RWPE1 (cell line): ENCODE measurements at places on chromosomes 2 and 18.

GRCh38 chr2:209624192-209624938 is 147.3 kb upstream of the UNC80 start:
- DNase-seq = no peak

- DNase-seq = no peak
Observed at GRCh38 chr2:8984157-8984556, 19.3 kb downstream of the MBOAT2 start.

DNA sequence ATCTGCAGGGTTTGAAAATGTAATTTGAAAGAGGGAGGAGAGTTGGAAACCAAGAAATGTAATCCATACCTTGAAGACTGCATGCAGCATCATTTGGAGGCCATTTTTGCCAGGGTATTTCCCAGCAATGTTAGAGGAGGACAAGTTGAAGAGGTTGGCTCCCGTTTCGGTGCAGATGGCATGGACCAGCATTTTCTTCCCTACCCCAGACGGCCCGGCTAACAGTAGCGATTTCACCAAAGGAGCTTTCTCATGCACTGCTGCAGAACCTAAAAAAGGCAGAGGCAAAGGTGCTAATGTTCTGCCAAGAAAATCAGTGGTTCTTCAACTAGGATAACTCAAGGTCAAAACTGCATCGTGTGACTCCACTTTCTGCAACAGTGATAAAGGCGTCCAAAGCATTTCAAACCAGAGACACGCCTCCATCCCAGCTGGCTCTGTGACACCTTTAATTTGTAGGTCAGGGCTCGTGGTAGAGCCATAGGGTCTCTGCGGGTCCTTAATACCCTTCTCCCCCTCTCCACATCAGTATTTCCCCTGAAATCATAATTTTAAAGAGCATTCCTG is 99.6 kb upstream of the ASB18 start:
- DNase-seq = no peak

DNA sequence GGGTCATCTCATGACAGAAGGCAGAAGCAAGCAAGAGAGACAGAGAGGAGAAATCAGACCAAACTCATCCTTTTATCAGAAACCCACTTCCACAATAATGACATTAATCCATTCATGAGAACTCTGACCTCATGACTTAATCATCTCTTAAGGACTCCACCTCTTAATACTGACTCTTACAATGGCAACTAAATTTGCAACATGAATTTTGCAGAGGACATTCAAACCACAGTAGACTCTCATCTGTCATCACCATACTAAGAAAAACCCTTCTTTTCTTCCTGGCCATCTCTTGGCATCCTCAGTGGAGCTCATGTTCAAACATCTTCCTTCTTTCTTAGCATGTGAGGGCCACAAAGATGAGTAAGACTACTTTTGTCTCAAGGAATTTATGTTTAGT is 476.2 kb upstream of the RAB12 start:
- DNase-seq = no peak

DNA sequence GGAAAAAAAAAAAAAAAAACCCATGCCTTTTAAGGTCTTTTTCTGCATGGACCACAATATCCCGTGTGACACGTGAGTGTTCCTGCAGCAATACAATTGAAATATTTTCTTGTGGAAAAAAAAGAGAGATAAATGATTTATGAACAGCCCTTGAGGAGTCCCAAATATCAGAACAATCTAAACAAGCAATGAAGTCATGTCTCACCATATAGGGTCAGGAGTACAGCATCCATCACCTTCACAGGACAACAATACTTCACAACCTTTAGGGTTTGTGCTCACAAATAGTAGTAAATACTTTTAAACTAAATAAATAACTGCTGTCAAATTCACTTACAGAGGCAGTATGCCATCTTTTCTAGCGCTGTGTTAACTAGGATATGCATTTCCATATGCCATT is 87.9 kb downstream of the ZEB2 start:
- DNase-seq = no peak

DNA sequence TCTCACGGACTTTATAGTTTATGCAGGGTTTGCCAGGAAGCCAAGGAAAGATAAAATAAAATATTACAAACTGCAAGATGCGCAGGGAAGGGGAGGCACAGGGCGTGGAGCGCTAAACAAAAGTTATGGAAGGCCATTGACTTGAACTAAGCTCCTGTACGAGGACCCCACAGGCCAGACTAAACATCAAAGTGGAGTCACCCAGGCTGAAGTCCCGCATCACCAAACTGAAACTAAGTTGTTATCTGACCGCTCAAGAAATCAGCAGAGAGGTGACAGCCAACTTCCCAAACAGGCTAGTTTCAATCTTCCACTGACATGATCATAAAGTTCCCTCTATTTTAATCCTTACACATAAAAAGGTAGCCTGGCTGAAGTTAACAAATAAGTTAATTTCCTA is 90.5 kb upstream of the YWHAQ start:
- DNase-seq = no peak

- DNase-seq = no peak
Observed at GRCh38 chr2:6722574-6722973, 143.1 kb downstream of the CMPK2 start.

DNA sequence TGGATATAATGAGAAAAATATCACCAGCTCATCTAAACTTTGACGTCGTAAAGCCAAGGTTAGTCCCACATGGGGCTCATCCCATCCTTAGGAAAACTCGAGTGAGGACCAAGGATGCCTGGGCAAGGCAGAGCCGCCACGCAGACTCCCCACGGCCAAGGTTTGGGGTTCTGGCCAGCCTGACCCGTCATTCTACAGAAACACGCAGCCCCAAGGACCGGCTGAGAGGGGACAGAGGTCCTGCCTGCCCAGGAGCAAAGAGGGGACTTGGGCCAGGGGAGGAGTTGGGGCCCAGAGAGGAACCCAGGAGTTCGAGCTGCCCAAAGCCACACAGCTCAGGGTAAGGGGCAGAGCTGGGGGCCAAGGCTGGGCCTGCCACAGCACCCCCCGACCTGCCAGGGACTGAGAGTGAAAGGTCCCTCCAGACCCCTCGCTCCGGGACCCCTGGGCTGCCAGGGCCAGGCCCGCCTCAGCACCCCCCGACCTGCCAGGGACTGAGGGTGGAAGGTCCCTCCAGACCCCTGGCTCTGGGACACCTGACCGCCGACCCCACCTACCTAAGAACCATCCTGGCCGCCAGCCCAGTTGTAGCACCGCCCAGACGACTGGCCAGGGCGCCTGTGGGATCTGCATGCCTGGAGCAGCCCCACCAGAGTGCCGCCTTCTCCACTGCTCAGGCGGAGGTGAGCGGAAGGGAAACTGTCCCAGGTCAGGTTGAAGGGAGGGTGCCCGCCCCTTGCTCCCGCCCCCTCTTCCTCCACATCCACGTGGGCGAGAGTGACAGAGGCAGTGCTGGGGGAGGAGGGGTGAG is at the start of gene PDCD1:
Gene PDCD1 (minus strand): TSS at position 689 of the 811 bp plus-strand sequence. CDS start 56 bp downstream, at position 633.
- no peak for DNase-seq

DNA sequence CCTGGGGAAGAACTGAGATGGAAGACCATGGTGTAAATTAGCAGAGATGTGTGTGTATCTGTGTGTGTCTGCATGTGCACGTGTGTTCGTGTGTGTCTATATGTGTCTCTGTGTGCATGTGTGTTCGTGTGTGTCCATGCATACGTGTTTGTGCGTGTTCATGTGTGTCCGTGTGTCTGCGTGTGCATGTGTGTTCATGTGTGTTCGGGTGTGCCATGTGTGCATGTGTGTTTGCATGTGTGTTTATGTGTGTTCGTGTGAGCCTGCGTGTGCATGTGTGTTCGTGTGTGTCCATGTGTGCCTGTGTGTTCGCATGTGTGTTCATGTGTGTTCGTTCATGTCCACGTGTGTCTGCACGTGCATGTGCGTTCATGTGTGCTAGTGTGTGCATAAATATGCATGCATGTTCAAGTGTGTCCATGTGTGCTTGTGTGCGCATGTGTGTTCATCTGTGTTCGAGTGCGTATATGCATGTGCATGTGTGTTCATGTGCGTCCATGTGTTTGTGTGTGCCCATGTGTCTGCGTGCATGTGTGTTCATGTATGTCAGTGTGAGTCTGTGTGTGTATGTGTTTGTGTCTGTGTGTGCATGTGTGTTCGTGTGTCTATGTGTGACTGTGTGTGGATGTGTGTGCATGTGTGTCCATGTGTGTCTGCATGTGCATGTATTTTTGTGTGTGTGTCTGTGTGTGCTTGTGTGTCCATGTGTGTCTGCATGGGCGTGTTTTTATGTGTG is 3.1 kb downstream of the NEU2 start:
- DNase-seq = no peak

DNA sequence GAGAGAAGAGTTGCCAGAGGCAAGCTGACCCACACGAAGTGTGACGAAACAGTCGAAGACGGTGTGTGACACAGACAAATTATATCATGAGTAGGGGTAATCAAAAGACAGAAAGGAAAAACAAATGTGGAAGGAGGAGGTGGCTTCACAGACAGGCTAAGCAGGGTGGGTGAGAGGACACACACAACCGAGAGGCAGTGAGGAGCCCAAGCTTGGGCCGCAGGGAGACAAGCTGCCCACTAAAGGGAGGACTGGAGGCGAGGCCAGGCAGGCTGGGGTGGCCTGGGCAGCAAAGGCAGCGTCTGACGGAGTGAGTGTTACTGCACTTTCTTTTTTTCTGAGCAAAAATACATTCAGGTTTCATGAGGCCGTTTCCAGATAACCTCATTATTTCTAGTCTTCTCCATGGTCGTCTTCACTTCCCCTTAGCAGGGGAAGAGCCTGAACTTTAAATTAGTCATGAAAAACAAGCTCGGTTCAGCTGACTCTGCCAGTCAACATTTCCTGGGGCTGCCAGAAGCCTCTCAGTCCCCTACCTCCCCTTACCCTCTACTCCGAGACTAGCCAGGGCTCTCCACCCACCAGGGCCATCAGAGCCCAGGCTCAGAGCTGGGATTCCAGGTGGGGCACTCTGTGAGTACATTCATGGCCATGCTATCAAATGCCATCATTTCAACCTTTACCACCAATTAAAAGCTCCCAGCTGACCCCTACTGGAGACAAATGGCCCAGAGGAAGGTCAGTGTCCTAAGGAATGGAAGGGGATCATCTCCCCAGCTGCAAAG is 13.8 kb upstream of the ZFP36L2 start:
- no peak for DNase-seq

DNA sequence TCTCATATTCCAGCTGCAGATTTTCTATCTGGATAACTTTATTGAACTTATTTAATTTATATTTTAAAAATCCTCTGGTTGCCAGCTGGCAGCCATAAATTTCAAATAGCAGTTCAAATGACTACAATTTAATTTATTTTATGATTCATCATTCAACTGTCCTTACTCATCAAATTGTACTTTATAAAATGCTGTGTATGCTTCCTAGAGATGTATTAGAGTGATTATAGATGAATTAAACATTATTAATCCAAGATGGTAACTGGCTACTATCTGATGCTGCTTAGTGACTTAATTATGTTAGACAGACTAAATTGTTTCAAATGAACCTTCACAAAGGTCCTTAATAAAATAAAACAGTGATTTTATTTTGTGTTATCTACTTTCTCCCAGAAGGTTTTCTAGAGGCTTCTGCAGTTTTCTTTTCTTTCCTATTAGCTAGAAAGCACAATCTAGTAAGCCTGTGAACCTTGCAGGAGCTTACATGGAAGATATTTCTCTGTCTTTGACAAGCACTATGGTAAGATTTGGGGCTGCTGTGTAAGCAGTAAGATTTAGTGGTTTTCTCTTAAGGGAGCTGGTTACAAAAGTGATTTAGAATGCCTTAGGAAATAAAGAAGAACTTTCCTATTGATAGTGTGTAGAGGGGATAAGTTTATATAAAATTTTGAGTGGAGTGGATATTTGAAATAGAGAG is 322.3 kb downstream of the FSIP2 start:
- no peak for DNase-seq
